ENCODE measurements at places on chromosomes 6 and 20.

DNA sequence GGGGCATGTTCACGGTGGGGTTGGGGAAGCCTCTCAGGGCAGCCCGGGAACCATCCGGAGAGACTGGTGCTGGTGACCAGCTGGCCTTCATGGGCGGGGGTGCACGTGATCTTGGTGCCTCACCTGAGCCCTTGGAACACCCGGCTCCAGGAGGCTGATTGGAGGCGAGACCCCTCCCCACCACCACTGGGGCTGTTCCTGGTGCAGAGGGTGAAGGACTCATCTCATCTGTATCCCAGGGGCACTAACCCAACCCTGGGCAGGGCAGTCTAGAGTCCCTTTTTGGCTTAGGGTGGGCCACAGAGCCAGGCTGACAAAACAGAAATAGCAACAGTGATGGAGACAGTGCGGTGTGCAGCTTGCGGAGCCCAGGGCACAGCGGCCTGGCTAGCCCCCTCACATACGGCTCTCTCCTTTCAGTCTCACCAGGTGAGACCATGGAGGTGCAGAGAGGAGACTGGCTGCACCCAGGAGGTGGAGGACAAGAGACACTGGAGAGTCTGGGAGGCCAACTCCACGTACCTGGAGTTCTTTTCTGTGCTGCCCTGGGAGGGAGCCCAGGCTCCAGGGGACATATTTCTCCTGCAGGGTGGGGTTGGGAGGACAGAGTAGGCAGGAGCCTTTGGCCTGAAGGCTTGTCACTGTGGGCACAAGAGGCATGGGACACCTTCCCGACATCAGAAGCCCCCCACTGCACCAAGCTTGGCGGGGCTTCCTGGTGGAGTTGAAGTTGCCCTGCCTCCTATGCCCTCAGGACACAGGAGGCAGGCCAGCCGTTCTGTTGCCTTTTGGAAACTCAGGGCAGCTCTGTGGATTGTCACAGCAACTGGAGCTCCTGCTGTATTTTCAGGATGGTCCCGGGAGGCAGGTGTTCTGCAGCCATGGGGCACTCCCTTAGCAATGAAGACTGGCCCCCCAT lies 106.0 kb downstream of the SYCP2 start:
- no peak for DNase-seq

DNA sequence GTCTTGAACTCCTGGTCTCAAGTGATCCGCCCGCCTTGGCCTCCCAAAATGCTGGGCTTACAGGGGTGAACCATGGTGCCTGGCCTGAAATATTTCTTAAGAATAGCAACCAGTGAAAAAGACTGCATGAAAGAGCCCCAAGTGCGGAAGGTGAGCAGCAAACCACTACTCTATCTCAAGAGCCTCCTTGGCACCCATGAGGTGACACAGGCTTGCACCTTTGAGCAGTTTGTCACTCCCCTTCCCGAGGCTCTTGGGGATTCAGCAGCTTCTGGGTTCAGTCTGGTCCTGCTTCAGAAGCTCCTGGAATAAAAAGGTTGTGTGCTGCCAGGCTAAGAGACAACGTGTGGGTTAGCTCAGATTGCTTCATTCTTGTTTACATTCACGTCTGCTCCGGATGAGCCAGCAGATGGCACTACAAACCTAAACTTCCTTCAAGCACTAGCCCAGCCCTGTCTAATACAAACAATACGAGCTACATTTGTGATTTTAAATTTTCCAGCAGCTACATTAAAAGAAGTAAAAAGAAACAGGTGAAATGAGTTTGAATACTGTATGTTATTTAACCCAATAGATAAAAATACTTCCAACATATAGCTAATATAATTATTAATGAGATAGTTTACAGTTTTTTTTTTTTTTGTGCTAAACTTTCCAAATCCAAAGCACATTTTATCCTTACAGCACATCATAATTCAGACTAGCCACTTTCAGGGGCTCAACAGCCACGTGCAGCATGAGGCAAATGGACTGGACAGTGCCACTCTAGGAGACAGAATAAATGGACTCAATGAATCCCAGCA lies 46.2 kb downstream of the GJA10 start:
- peak; percentile 76 for DNase-seq

GRCh38 chr20:47748823-47749222 lies 36.5 kb downstream of the SULF2 start:
- DNase-seq, result no peak

DNA sequence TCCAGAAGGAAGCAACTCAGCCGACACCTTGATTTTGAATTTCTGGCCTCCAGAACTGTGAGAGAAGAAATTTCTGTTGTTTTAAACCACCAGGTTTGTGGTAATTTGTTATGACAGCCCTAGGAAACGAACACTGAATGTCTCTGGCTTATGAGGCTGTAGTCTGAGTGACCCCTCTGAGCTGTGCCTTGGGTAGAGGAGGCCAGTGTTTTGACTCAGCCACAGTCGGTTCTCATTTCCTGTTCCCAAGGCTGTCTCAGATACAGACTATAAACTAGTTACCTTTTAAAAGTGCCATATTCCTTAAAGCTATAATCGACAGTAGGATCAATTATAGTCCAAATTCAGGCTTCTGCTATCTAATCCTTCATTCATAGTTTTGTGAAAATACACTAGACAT lies 391.2 kb upstream of the MAP3K7 start:
- DNase-seq, result no peak

GRCh38 chr6:143368426-143368825 lies 82.1 kb downstream of the ADAT2 start:
- no peak for DNase-seq

DNA sequence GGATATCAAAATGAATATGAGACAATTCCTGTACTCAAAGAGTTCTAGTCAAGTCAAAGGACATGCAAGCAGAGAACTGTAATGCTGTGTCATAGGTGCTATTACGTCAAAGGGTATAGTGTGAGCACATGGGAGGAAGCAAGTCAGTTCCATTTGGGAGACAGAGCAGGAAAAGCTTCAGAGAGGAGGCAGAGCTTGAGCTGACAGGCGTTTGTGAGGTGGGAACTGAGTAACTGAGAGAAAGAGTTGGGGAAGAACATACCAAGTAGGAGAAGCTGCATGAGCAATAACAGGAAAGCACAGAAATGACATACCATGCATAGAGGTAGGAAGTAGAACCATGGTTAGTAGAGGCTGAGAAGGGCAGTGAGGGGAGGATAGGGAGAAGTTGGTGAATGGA lies 15.2 kb upstream of the SSR1 start:
- no peak for DNase-seq

DNA sequence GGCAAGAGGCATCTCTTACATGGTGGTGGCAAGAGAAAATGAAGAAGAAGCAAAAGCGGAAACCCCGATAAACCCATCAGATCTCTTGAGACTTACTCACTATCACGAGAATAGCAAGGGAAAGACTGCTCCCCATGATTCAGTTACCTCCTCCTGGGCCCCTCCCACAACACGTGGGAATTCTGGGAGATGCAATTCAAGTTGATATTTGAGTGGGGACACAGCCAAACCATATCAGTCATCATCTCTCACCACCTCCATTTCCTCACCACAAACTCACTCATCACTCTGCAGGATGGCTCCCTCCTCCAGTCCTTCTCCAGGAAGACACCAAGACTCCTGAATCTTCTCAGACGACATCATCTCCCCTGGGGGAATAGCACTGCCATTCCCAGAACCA lies 25.8 kb upstream of the SLC16A10 start:
- DNase-seq, result no peak

- no peak for DNase-seq
Measured at GRCh38 chr6:154447954-154448353, 62.5 kb downstream of the CNKSR3 start.

GRCh38 chr6:126628125-126628524 lies 288.2 kb downstream of the CENPW start:
- DNase-seq, result peak; percentile 25

GRCh38 chr20:48098099-48098498 lies 312.8 kb upstream of the SULF2 start:
- no peak for DNase-seq

DNA sequence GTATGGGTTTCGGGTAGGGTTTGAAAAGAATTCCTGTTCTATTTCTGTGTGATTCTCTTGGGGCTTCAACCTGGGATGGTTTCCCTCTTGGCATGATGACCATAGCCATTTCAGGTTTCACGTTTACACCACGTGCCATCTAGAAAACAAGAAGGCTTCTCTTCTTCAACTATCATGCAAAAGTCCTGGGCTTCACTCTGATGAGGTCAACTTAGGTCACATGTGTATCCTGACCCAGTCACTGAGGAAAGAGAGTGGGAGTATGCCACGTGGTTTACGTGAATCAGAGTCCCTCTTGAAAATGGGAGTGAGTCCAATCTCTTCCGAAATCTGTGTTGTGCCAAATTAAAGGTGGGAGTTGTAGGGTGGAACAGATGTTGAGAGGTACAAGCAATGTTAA lies 141.3 kb upstream of the INSM1 start:
- no peak for DNase-seq

DNA sequence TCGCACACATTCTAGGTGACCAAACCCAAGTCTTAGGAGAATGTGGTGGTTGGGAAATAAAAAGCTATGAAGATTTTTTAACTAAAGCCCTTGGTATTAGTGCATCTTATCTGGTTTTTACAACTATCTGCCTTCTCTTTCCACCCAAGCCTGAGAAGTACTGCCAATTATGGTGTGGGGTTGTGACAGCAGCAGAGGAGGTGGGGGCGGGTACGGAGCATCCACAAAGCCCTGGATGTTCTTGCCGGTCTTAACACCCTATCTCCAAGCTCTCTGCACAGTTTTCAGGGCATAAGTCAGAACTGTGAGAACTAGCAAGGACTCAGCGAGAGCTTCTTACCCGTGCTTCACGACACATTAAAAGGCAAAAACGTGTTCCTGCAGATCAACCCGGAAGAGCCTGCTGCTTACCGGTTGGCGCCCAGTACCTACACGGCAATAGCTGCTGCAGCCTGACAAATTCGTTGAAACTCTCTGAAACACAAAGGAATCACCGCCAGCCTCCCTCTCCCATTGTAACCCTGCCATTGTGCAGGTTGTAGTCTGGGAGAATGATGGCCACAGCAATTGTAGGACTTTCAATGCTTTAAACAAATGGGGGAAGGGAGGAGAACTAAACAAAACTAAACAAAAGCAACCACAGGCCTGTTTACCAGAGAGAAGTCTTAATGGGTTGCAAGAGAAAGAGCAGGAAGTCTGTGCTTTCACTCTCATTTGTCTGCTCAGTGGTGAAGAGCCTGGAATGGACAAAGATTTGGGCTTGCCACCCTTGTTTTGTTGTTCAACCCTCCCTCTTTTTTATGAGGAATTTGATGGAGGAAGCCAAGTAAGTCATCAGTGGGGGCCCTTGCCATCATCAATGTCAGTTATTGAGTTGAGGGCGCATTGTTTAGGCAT lies 461.0 kb upstream of the JARID2 start:
- no peak for DNase-seq

DNA sequence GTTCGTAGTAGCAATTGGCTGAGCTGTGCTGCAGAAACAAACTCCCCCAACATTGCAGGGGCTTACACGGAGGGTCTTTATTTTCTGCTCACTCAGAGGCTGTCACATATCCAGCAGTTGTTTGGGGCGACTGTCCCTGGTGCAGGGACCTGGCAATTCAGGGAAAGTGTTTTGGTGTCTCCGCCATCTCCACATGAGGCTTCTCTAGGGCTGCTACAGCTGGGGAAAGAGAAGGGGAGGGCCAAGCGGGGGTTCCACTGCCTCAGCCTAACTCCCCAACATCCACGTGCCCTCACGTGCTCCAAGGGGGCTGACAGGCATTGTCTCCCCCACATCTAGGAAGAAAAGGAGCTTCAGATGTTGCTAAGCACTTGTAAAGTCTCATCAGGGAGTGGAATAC lies 61.3 kb upstream of the NXT1 start:
- DNase-seq, result no peak

DNA sequence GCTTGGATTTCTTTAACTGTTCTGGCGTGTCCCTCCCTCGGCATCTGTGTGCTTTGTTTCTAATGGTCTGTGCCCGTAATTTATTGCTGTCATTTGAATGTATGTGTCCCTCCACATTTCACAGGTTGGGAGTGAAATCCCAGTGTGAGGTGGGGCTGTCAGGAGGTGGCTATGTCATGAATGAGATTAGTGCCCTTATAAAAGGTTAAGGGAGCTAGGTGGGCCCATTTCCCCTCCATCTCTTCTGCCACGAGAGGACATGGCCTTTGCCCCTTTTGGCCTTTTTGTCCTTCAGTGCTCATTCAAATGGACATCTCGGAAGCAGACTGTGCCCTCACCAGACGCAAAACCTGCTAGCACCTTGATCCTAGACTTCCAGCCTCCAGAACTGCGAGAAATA lies 96.3 kb downstream of the LAMP5 start:
- DNase-seq, result no peak

DNA sequence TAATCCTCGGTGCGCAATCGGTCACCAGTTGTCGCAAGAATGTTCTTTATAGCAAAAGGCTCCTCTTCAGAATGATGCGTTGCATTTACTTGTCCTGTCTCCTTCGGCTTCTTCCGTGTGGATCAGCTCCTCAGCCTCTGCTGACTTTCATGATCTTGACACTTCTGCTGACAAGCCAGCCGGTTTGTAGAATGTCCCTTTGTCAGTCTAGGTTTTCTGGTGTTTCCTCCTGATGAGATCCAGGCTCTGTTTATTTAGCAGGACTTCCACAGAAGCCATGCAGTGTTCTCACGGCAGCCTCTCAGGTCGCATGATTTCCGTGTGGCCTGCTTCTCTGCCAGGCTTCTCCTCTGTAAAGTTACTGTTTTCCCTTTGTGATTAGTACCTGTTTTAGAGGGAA lies 66.9 kb downstream of the STX11 start:
- no peak for DNase-seq

DNA sequence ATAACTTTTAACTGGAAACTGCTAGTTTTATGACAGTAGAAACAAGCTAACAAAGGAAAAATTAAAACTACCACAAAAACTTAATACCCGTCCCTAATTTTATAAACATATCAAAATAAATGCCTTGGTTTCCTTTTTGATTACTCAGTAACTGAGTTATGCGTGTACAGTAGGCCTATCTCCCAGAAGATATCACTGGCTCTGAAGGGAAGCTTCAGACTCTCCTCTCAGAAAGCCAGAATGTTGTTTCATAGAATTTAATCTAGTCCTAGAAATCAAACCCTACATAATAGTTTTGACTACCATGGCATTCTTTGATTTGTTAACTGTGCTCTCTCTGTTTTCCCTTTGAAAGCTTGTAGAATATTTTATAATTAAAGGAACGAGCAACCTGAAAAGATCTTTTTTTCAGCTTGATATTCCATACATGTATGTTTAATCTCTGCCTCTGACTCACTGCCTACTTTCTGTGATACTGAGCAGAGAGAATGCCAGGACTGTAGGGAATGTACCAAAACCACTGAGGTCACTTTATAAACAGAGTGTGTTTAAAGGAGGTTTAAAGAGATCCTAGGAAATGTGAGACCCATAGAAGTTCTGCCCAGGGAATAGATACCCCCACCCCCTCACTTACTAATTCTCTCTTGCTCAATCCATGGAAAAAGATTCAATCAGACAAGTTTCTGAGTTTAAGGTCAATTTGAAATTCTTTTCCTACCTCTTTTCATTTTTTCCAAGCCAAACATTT lies 311.5 kb downstream of the HDGFL1 start:
- DNase-seq, result no peak
